Stimulated activated CD4-positive, alpha-beta T cell treated with anti-CD3 and anti-CD28 coated beads, Interleukin-2, amount 100 ng/mL, for 48 hours (primary cell): ENCODE measurements at places on chromosomes 13 and 19.

DNA sequence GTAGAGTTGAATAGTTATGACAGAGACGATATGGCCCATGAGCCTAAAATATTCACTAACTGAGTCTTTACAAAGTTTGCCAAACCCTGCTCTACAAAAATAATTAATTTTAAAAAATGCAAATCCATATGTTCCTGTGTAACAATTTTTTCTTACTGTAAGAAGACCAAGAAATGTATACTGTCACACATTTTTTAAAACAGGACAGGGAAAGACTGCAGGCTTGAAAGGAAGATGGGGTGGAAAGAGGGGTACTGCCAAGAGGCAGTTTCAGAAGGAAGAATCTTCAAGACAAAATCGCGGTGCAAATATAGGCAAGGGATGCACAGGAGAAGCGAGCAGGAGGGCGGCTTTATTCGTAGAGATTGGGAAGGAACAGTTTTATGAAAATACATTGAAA is 115.7 kb upstream of the KLHL1 start:
- DNase-seq, result no peak

GRCh38 chr19:30341611-30342201 is 30.5 kb upstream of the ZNF536 start:
- no peak for DNase-seq

DNA sequence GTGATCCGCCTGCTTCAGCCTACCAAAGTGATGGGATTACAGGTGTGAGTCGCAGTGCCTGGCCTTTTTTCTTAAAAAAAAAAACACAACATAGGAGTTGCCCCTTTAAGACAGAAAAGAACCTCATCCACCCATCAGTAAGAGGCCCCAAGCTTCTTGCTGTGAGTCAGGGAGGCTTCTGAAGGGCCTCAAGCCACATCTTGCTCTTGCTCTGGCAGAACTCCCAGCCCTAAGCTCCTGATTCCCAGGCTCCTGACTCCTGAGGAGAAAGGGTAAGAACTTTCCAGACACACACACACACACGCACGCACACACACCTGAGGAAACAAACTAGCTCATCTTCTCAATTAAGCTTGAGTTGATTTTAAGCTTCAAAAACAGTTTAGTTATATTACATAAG is 6.9 kb downstream of the ETFB start:
- no peak for DNase-seq

GRCh38 chr13:36549755-36550154 is 117.5 kb downstream of the CCNA1 start:
- no peak for DNase-seq

- DNase-seq, result no peak
These were observed 20.3 kb downstream of the RFX1 start for GRCh38 chr19:13985771-13986347.

GRCh38 chr13:73952648-73953047 is 181.6 kb downstream of the KLF12 start:
- no peak for DNase-seq

DNA sequence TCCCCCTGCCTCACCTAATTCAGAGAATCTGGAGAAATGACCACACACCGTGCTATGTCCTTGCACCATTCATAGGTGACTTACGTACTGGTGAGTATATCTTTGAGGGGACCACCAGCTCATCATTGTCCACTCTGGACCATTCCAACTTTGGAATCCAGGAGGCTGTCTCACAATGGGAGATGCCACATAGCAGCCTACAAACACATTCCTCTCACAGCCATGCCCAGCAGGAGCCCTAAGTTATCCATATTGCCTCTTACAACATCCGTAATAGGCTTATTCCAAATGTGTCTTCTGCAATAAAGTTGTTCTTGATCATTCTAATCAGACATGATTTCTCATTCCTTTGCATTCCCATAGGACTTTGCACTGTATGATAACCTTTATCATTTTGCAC is 436.7 kb downstream of the EFNB2 start:
- no peak for DNase-seq

GRCh38 chr13:97879646-97880310 is 73.7 kb upstream of the IPO5 start:
- no peak for DNase-seq

DNA sequence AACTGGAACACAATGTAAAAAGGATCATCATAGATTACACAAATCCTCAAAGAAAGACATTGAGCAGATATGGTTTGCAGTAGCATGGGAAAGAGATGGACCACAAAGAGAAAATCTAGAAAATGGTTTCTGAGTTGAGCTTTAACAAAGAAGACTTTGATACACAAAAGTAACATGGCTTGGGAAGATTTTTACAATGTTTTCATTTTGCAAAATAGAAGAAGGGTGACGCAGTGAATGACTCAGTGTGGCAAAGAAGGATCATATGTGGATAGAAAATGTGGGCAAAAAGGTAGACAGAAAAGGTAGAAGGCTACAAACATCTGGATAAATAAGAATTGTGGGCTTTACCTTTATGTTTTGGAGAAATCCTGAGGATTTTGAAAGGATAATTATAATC is 1220.5 kb downstream of the PCDH17 start:
- no peak for DNase-seq

GRCh38 chr19:2770055-2771013 is 12.7 kb downstream of the SGTA start:
- no peak for DNase-seq

DNA sequence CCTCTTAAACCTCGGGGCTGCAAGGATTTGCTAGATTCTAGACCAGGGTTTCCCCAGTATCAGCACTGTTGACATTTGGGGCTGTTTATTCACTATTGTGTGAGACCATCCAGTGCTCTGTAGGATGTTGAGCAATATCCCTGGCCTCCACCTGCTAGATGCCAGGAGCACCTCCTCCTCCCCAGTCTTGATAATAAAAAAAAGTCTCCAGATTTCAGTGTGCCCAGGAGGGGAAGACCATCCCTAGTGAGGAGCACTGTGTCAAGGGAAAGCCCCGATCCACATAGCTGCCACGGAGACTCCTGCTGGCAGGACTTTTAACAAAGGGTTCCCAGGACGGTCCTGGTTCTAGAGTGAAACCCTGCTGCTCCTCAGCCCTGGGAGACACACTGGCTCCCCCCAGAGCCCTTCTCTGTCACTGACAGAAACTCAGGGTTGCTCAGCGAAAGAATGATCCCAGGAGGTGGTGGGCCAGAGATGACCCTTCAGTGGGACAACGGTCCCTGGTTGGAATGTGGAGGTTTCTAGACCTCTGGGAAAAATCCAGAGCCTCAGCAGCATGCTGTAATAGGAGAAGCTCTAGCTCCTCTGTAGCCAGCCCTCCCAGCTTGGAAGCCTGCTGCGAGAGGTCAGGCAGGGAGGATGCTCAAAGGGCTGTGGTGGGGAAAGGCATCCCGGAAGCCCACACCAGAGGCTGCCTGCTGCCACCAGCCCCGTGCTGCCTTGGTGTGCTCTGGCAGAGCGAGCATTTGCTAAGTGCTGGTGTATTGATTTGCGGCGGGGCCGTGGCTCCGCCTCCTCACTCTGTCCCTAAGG is 20.3 kb downstream of the LYL1 start:
- DNase-seq, result no peak

DNA sequence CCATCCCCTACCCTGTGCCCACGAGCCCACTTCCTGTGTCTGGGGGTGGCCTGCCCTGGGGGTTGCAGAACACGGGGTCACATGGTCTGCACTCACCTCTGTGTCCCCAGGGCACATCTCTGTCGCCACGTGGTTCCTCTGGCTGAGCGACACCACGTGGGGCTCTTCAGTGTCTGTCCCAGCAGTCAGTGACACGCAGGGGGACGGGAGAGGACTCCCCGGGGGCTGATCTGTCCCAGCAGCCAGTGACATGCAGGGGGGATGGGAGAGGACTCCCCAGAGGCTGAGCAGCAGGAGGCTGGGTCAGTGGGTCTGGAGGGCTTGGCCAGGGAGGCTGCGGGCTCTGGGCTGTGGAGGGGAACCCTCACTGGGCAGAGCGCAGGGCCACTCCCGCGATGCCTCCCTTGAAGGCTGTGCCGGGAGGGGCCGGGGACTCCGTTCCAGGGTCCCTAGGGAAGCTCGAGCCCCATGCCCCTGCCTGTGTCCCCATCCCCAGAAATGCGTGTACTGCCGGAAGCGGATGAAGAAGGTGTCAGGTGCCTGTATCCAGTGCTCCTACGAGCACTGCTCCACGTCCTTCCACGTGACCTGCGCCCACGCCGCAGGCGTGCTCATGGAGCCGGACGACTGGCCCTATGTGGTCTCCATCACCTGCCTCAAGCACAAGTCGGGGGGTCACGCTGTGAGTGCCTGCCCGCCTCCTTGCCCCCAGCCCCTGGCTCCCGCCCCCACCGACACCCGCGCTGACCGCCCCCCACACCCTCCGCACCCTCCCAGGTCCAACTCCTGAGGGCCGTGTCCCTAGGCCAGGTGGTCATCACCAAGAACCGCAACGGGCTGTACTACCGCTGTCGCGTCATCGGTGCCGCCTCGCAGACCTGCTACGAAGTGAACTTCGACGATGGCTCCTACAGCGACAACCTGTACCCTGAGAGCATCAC is 174.8 kb downstream of the KDM4B start:
- DNase-seq, result no peak

- DNase-seq, result no peak
These were observed 9.7 kb upstream of the MEF2B start for GRCh38 chr19:19179548-19180441.

GRCh38 chr19:825897-826644 is 1.6 kb upstream of the AZU1 start:
- DNase-seq, result no peak

DNA sequence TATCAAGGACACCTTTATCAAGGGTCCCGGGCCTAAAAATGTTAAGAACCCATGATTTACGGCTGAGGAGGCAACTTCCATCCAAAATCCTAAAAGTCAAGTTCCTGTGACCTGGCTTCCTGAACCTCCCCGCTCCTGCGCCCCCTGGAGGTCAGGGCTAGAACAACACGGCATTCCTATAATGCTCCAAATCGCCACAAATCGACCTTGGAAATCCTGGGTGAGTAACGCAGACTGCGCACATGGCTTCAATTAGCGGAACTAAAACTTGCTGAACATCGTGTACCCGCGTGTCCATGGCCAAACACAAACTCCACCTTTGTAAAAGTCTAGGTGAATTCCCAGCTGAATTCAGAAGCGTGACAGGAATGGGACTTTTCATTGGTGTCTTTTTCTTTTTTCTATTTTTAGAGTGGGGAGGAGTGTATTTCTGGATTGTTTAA is 4.3 kb upstream of the C5AR1 start:
- peak; percentile 52 for DNase-seq

- no peak for DNase-seq
These were observed 525 bp upstream of the COG3 start for GRCh38 chr13:45464141-45464686.

DNA sequence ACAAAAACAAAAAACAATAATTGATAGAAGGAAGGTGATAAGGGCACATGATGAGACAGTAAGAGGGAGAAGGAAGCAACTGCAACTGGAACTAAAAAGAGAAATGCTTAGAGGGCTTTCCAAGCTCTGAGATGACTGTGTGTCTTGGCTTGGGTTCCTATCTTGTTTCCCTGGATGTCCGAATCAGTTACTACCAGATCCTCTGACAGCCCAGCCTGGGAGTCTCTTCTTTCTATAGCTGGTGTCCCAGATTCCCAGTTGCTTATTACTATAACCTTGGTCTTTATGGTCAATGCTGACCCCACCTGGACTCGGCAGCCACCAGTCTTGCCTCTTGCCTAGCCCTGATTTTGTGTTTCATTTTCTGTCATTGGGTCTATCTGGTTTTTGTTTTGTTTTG is 116.4 kb downstream of the RFC3 start:
- no peak for DNase-seq

DNA sequence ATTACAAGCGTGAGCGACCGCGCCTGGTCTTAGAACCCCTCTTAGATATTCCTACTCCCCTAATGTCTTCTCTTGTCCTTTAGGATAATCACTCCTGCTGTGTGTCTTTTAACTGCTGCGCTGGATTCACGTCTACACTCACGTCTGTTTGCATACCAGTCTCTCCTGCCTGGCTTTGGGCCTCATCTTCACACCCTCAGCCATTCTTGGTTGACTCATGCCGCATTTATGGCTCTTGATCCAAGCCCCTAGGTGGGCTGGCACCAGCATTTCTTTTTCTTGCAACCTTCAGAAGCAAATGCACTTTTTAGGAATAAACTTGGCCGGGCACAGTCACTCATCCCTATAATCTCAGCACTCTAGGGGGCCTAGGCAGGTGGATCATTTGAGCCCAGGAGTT is 22.7 kb downstream of the MYO9B start:
- DNase-seq, result no peak

- DNase-seq, result no peak
These were observed 46.1 kb downstream of the ANKRD10 start for GRCh38 chr13:110868720-110869119.

DNA sequence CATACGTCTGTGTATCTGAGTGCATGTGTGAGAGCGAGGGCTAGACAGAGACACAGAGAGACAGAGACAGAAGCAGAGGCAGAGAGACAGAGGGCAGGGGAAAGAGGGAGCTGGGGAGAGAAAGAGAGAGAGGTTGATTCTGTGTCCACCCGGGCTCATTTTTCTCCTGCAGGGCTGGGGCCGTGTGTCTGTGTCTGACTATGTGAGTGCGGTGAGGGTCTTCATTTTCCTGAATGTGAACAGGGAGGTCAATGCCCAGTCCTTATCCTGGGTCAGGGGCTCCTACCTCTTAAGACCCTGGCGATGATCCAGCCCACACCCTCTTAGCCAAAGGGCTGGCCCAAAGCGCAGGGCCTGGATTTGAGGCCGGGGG is 17.7 kb downstream of the LRRC4B start:
- no peak for DNase-seq

DNA sequence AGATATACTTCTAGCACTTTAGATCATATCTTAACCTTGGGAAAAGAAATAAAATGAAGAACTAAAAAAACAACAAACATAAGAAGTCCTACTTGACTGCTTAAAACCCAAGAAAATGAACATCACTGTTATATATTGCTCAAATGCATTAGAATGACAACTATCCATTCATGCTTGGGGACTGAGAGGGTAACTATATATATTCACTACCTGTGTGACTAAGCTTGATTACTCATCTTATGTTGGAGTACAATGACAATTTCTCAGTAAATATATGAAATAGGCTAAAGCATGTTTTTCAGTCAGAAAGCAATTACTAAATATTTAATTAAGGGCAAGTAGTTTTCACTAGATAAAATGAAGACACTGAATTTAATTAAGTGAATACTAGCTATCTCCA is 40.1 kb downstream of the ZC3H13 start:
- no peak for DNase-seq

DNA sequence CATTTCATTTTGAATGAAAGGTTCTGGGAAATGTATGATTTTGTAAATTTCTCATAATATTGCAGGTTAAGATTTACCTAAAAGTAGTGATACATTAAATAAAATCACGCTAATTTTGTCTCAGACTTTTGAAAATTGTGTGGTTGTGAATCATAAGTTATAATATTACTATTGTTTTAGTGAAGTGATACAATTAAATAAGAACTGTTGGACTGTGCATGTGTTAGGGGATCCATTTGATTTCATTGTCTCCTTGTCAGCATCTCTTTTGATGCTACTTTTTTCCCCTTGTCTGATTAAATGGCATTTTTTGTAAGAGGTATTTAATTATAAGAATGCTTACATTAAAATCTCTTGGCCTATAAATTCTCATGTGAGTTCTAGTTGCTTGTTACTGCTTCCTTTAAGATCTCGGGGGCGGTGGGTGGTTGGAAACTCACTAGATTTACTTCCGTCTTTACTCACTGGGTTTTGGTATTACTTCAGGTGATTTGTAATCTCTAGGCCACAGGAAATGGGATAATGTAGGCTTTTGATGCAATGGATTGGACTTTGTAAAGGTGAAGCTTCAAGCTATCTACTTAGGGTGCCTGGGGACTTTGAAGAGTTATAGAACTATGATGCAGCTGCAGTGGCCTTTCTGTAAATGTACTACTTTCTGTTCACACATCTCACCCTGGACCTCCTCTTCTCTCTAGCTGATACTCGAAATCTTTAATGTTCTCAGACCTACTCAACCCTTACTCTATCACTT is 66.5 kb downstream of the PAN3 start:
- peak; percentile 30 for DNase-seq

- DNase-seq, result no peak
These were observed 498 bp upstream of the RBM26 start for GRCh38 chr13:79406597-79406908.
